ENCODE measurements at places on chromosomes 5 and 9. TPM values are rescaled to one million over a fixed set of nuclear protein-coding genes. Genes with fewer than 3 reads are reported as not detected.

- no peak for DNase-seq
Observed at GRCh38 chr9:129630967-129631673, 5.2 kb downstream of the NTMT1 start.

- no peak for DNase-seq
Observed at GRCh38 chr9:33211695-33212393, 28.1 kb upstream of the SPINK4 start.

- DNase-seq = no peak
Observed at GRCh38 chr9:3578786-3579185, 53.0 kb upstream of the RFX3 start.

Gene ANXA6
- 216 TPM for total RNA-seq

Gene PRXL2C
- 31.3 TPM for total RNA-seq

- DNase-seq = no peak
Observed at GRCh38 chr9:14089051-14089803, 224.7 kb downstream of the NFIB start.

DNA sequence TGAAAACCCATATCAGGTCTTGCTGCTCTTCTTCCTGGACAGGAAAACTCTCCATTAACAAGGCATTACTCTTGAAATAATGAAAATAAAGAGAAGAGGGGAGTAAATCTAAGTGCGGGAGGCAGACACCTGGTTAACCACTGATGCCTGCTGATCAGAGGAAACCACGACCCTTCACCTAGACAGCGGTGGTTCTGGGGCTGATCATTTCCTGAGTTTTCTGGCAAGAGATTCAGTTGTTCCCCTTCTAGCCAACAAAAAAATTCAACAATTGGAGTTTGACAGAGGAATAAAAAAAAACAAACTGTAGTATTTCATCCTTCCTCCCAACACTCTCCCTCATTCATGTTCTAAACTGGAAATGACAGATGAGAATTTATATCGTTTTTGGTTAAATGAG, 3.0 kb downstream of the RLN2 start:
- no peak for DNase-seq

GRCh38 chr9:2622461-2623287, 1.1 kb downstream of the VLDLR start:
- DNase-seq = no peak

DNA sequence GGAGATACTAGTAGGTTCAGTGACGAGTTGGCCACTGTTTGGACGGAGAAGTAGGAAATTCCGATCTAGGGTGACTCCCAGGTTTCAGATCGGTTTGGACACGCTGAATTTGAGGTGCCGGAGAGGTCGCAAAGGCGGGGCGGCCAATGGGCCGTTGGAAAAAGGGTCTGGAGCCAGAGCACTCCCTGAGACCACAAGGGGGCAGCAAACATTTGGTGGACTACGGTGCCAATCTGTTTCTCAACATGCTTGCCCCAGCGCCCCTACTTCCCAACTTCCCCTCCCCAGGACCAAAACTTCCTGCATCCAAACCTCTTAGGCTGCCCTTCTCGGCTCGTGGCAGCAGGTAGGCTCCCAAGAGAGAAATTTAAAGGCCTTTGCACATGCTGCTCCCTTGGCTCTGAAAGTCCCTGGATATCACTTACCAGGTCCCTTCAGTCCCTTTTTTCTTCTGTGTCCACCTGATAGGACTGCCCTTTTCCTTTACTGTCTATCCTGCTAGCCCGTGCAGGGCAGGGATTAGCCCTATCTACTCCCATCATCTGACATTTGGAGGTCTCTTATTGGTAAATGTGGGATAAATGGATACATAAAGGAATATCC, 992 bp upstream of the RPP25L start:
- peak; percentile 71 for DNase-seq

DNA sequence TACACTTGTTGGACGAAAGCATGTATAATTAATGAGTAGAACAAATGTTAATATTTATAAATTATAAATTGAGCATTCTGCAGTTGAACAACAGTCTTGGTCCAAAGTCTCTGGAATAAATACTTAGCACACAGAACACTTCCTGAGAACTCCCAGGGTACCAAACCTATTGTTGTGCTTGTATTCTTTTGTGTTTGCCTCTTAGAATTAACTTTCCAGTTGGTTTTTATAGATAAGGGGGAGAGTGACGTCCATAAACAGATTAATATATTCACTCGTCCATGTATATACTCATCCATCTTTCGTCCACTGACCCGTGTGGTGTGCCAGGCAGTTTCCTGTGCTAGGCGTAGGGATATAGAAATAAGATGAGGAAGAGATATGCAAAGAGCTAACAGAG, 62.3 kb upstream of the TGFBR1 start:
- no peak for DNase-seq

GRCh38 chr9:31520301-31521085, 864.0 kb upstream of the ACO1 start:
- no peak for DNase-seq

DNA sequence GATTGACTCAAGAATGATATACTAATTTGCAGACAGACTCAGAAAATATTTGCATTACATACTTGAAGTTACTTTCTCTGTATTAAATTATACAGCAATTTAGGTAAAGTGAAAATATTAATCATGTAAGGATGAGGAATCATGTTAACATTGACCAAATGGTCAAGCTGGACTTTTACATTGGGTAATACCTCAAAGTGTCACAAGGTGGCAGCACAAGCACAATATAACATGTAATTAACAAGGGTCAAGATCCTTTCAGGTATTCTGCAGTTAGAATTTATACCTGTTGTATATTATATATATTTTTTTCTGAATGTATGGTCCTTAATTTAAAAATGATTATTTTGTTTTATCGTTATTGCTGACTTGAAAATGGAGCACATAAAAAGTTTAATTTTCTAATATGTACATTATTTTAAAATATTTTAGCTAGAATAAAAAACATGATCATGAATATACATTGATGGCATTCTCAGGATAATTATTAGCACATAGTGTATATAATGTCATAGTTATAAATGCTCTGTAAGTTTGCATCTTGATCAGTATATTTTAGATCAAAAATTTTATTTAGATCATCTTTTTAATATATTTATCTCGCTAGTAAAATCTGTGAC, 8.6 kb downstream of the HAPLN1 start:
- DNase-seq = peak; percentile 41

GRCh38 chr5:35059251-35059650, 11.5 kb upstream of the AGXT2 start:
- no peak for DNase-seq

Gene PCDHGA3
- 2.6 TPM for total RNA-seq

- no peak for DNase-seq
Observed at GRCh38 chr9:117796681-117797080, 92.5 kb downstream of the TLR4 start.

Gene TEX48
- total RNA-seq = not detected

GRCh38 chr5:168867241-168867640, 288.1 kb upstream of the PANK3 start:
- no peak for DNase-seq

Measured in omental fat pad (tissue), 4 donors.